HEK293T (cell line): ENCODE measurements at places on chromosomes 13 and 19.

DNA sequence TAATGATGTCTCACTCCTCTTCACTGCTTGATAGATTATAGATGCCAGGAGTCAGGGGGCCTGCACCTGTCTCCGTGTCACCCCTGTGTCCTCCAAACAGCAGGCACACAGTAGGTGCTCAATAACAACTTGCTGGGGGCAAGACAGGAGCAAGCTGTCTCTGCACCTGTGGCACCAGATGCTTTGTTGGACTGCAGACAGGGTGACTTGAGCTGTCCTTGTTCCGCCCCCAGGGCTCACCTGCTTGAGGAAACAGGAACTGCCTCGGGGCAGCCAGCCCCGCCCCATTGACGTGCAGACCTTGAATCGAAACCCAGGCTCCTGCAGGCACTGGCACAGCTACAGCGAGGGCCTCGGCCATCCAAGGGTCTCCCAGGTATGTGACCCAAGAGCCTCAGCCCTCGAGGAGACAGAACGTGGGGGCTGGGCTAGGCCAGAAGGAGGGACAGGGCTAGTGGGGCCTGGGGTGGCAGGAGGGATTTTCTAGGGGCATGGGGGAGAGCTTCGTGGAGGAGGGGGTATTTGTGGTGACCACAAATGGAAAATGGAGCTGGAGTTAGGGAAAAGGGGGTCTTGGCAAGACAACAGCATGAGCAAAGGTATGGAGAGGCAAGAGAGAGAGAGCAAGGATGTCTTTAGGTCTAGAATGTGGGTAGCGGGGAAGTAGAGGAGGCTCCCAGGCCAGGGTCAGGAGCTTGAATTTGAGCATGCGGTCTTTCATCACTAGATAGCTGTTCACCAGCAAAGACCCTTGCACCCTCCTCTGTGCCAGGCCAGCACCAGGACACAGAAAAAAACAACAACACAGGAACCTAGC is at the start of gene HSH2D:
Gene HSH2D, plus strand, starts transcription at position 287 of the 817 bp plus-strand sequence. CDS start 5,066 bp downstream, outside the sequence.
- DNase-seq: no peak

GRCh38 chr19:6115992-6116391 is 5.7 kb upstream of the RFX2 start:
- DNase-seq: no peak

GRCh38 chr13:32314271-32315237 is 609 bp downstream of the ZAR1L start:
- DNase-seq: peak; percentile 56

DNA sequence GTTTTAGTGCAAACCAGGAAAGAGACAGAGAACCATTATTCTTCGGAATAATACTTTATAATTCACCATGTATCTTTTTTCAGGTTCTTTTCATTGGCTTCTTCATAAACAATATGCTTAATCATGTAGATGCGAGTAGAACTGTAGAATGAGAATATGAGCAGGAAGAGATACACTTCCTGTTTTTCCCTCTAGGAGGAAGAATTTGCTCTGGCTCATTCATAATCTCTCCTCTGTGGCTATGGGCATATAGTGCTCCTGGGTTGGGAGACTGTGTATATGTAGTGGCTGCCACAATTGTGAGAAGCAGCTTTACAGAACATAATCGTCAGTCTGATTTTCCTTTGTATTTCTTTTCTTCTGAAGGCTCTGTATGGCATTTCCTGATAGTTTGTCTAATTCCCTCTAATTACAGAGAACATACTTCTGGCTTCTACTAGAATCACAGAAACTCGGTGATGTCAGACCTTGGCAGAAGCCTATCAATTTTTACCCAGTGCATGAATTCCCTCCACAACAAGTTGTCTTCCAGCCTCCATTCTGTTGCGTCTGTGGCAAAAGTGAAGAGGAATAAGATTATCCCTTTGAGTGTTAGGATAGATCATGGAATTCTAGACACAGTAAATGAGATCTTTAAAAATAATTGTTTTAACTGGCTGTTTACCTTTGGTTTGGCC is 2.9 kb upstream of the DCLK1 start:
- no peak for DNase-seq

DNA sequence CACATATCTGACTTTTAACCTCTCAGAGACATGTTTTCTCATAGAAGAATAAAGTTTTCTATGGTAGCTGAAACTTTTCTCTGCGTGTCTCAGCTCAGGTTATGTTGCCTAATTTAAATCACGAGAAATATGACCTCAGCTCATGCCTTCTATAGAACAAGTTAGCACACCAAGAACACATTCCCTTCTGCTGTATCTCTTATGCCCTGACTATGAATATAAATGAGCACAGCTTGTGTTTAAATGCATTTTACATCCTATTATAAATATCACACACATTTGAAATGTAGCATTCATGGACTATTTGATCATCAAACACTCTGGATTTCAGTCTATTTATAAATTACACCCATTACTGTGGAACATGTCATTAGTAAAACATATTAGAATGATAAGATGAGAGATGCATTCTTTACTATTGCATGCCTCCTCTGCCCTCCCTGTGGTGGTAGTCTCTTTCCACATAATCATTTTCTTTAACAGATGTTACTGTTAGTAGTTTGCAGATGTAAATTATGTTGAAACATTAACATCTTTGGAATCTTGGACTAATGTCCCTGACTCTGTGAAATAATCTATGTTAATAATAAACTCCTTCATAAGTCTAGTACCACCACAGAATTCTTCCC is 2044.9 kb upstream of the PCDH20 start:
- DNase-seq: no peak

- DNase-seq: no peak
Observed at GRCh38 chr13:102236341-102236740, 165.5 kb downstream of the FGF14 start.
